ENCODE measurements at places on chromosomes 5 and 9.

GRCh38 chr5:81520769-81521168 lies 126.8 kb upstream of the ACOT12 start:
- no peak for DNase-seq

GRCh38 chr5:9468060-9468388 lies 77.9 kb downstream of the SEMA5A start:
- no peak for DNase-seq

- DNase-seq, result peak; percentile 26
Observed at GRCh38 chr5:38556088-38556598, 303 bp downstream of the LIFR start.

DNA sequence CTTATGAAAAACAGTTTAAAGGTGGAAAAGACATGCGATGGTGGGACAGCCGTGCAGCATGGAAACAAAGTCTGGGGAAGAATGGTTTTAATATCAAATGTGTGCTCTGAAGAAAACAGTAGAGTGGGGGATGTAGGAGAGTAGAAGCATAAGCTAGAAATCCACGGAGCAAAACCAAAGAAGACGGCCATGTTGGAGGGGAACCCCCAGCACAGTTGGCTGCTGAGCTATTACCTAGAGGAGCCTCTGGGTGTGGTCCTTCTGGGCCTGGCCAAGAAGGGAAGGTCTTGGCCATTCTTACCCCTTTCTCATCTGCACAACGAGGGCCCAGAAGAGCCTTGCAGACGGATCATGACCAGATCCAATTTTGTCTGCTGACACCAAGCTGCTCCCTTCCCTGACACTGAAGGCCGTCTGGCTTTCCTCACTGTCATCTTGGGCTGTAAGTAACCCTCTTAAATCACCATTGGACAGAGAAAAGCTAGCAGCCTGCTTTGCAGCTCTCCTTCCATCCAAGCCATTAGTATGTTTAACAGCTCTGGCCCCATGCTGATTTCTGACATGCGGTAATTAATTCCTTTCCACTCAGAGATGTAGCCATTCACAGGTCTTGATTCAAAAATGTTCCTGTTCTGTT lies 189.5 kb downstream of the SEC61B start:
- no peak for DNase-seq

GRCh38 chr5:153900703-153901395 lies 137.9 kb downstream of the FAM114A2 start:
- DNase-seq, result no peak

GRCh38 chr5:122984425-122984824 lies 52.1 kb downstream of the PPIC start:
- DNase-seq, result no peak

Measured in stimulated activated naive CD8-positive, alpha-beta T cell treated with anti-CD3 and anti-CD28 coated beads, Interleukin-15, amount 100 ng/mL, for 72 hours (primary cell).